ENCODE measurements at places on chromosomes 3 and 15.
A peak's percentile ranks its signal among the peaks of the same experiment; 100 is the strongest.

- no peak for DNase-seq
These were observed 322.3 kb upstream of the SUCLG2 start for GRCh38 chr3:67976663-67977062.

GRCh38 chr3:149941946-149942345 lies 28.7 kb downstream of the PFN2 start:
- DNase-seq: no peak

DNA sequence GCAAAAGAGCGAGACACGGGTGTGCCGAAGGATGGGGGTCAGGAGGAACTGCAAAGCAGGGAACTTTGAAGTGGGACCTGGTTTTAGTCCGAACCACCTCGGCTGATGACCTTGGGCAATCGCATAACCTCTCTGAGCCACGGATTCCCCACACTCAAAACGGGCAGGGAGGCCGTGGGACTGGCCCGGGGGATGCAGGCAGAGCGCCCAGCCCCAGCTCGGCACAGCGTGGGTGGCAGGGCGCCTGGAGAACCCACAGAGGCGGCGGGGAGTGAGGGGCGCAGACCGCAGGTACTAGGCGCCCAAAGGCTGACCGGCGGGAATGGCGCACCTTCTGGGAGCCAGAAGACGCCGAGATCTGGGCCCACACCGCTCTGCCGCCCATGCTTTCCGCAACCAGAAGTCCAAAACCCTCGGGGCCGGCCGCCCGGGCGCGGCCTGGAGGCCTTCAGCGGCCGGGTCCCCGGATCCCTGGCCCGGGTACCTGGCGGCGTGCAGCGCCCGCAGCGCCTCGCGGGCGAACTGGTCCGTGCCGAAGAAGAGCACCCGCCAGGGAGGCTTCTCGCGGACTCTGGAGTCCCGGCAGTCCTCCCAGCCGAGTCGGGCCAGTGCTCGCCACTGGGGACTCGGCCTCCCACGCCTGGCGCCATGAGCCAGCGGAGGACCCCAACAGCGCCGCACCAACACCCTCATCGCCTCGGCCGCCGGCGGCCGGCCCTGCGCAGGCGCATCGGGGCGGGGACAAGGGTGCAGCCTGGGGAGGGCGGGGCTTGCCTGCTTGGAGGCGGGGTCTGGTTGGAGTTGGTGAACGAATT lies at the start of gene MTFMT:
TSS of gene MTFMT (minus strand) at position 719 of the 815 bp plus-strand sequence. CDS start at position 693, 26 bp downstream.
- peak; percentile 94 for DNase-seq

DNA sequence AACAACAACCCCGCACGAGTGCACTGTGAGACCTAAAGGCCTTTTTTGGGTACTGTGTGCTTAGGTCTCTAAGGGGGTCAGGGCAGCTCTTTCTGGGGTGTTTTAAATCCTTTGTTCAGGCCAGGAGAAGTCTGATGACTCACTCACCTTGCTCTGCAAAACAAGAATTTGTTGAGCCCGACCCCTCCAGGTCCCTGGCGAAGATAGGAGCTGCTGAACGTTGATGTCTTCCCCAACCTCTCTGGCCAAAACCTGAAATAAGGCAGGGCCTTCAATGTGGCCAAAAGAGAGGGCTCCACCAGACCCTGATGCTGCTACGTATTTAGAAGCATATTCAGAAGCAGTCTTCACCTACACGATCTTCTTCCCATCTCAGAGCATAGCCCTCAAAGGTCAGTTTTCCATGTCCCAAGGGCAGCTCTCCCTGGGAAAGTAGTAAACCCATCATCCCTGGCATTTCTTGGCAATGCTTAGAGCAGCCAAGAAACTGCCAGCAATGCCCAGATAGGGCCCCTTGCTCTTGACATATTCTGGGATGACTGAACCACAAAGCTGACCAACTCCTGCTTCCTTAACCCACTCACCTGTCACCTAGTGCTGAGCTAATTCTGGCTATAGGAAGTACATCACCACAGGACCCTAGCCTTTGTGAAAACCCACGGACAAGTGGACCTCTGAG lies 27.1 kb downstream of the CCDC13 start:
- no peak for DNase-seq

GRCh38 chr3:110925798-110926197 lies 145.8 kb upstream of the NECTIN3 start:
- DNase-seq: no peak

DNA sequence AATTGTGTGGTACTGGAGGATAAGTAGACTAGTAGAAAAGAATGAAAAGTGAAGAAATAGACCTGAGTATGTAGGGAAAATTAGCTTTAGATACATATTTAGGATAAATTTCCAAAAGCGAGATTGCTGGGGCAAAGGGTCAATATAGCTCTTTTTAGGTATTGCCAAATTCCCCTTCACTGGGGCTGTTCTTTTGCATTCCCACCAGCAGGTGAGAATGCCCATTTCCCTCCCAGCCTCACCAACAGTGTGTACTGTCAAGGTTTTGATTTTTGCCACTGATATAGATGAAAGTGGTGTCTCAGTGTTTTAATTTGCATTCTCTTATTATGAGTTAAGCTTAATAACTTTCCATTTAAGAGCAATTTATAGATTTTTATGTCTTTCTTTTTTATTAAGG lies 35.7 kb upstream of the BHLHE40 start:
- no peak for DNase-seq

- DNase-seq: no peak
These were observed 149.7 kb upstream of the NUDT16 start for GRCh38 chr3:131231710-131232389.

GRCh38 chr3:132405609-132406299 lies 11.5 kb upstream of the DNAJC13 start:
- no peak for DNase-seq

DNA sequence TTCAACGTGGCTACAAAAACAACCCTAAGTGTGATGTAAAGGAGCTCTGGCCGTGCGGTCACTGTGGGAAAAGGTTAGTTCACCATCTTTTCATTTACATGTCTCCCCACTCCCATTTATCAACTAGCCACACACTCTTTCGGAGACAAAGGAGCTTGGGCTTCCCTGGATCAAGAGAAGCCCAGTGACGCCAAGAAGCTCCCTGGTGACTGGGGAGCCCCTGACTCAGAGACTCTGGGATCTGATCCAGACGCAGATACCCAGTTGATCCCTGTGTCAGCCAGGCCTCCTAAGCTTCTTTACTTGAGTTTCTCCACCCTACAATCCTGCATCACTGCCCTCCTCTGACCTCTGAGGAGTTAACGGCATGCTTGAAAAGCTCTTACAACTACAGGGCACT lies 43.9 kb downstream of the HEG1 start:
- no peak for DNase-seq

- no peak for DNase-seq
These were observed 51.8 kb downstream of the ABI3BP start for GRCh38 chr3:100941451-100941850.

- DNase-seq: no peak
These were observed 64.4 kb upstream of the CSPG5 start for GRCh38 chr3:47643092-47643491.

DNA sequence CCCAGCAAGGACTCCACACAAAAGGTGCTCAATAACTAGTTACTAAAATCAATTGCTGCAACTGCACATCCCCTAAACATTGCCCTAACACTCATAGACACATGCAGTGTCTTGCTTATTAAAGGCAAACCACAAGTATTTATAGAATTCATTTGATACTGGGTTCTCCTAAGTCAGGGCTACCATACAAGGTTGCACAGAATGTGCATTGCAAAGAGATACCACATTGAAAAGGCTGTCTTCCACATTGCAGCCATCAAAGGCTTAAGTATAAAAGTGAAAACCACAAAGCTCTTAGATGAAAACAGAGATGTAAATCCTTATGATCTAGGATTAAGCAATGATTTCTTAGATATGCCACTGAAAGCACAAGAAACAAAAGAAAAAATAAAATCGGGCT lies 33.6 kb upstream of the TOPAZ1 start:
- DNase-seq: no peak

DNA sequence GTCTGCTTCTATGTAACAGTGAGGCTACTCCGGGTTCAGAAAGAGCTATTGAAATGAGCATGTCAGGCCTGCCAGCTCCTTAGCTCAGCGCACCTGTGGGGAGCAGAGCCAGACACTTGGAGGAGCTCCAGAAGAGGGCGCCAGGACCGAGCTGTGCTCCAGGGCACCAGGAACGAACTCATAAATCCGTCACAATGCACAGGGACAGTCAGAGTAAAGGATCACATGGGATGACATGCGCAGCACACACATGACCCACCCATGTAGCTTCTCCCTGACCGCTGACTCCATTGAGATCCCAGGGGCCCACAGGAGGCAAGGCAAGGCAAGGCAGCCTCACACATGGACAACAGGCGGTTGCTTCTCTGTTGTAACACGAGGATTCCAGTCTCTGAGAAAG lies 26.0 kb upstream of the GNB5 start:
- no peak for DNase-seq

- no peak for DNase-seq
These were observed 39.4 kb downstream of the VGLL4 start for GRCh38 chr3:11604139-11604892.

- DNase-seq: no peak
These were observed 13.1 kb downstream of the PLXNA1 start for GRCh38 chr3:126995926-126996512.

- DNase-seq: no peak
These were observed 262.9 kb downstream of the TIGIT start for GRCh38 chr3:114556657-114557213.

- no peak for DNase-seq
These were observed 548.4 kb downstream of the EDEM1 start for GRCh38 chr3:5735896-5736295.

DNA sequence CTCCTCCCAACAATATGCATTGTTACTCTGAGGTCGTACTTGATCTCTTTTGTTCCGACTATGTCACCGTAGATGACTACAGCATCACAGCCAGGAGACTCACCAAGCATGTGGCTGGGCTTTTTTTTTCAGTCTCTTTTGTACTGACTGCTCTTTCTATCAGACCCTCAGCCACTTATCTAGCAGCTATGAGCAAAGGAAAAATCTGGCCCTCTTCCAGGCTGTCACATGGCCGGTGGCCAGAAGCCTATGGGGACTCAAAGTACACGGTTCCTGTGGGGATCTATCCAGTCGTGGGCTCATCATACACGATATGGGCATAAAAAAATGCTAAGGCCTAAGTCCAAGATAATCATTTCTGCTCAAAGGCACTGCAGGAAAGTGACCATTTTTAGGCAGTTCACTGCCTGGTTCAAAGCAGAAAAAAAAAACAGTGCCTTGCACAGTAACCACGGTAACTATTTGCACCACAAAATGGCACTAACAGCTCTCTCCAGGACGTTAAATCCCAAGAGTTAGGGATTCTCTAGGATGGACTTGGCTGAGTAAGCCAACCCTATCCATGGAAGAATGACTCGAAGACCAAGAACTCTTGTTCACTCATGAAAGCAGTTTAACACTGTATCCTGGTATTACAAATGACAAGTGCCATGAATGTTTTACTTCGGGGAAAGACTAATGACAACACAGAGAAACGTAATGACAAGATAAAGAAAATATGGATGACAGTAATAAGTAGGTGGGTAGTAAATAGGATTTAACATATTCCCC lies 50.3 kb downstream of the SHQ1 start:
- DNase-seq: no peak

- peak; percentile 85 for DNase-seq
These were observed 111.0 kb upstream of the KLF13 start for GRCh38 chr15:31215490-31216214.

DNA sequence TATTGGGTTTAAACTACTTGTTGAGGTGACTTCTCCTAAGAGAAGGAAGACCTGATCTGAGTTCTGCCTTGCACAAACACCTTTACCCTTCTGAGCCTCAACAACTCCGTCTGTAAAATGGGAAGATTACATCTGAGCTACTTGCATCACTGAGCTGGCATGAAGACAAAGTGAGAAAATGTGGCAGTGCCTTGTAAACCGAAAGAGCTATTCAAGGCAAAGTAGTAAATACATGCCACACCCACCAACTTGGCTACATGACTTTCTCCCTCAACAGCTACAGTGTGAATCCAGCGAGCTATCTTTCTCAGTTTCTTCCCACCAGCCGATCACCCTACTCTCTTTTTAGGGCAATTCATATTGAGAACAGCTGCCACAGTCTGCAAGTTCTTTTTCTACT lies 148.3 kb downstream of the FOXB1 start:
- no peak for DNase-seq

DNA sequence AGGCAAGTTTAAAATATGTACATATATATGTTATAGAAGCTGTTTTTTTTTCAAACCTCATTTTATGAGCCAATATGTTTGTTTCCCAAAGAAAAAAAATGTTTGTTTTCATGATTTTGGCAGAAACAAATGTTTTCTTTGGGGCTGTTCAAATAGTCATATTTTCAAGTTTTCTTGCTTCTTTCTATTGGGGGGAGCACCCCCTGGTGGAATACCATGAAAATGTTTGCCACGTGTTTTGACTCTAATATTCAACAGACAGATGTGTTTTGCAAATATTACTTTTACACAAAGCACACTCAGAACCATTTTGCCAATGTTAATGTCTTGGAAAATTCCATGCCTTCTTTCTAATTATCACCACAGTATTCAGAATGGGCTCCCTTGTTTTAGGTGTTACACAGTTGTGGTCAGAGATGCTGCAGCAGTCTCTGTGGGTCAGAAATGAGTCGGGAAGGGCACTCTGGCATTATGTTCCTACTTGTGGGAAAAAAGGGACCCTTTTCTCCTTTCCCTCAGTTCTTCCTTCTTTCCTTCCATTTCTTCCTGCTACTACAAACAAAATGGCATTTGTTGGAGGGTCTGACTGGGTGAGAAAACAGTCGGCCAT lies 817.0 kb downstream of the TUSC7 start:
- DNase-seq: peak; percentile 0

- DNase-seq: no peak
These were observed 29.5 kb downstream of the MB21D2 start for GRCh38 chr3:192888190-192888589.

DNA sequence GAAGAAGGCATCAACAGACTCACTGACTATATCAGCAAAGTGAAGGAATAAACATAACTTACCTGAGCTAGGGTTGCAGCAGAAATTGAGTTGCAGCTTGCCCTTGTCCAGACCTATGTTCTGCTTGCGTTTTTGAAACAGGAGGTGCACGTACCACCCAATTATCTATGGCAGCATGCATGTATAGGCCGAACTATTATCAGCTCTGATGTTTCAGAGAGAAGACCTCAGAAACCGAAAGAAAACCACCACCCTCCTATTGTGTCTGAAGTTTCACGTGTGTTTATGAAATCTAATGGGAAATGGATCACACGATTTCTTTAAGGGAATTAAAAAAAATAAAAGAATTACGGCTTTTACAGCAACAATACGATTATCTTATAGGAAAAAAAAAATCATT lies 17.8 kb downstream of the LMOD3 start:
- no peak for DNase-seq

- DNase-seq: no peak
These were observed 71.4 kb upstream of the BHLHE40 start for GRCh38 chr3:4907643-4908432.

DNA sequence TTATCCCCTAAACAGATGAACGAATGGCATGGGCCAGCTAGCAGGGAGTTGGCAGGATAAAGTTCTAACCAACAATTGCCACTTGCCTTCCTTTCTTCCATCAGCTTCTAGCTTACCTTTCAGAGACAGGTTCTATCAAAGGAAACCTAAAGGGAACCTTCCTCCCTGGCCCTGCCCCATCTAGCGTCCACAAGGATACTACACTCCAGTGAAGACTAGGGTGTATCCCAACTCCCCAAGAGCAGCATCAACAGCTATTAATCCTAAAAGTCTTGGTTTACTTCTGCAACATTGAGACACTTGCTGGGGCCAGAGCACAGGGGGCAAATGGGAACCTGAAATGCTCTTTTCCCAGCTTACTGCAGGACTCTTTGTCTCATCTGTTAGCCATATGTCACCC lies 37.0 kb upstream of the TMC3 start:
- no peak for DNase-seq
